A172 (cell line): ENCODE measurements at places on chromosomes 5 and 9.
A peak's percentile ranks its signal among the peaks of the same experiment; 100 is the strongest.

DNA sequence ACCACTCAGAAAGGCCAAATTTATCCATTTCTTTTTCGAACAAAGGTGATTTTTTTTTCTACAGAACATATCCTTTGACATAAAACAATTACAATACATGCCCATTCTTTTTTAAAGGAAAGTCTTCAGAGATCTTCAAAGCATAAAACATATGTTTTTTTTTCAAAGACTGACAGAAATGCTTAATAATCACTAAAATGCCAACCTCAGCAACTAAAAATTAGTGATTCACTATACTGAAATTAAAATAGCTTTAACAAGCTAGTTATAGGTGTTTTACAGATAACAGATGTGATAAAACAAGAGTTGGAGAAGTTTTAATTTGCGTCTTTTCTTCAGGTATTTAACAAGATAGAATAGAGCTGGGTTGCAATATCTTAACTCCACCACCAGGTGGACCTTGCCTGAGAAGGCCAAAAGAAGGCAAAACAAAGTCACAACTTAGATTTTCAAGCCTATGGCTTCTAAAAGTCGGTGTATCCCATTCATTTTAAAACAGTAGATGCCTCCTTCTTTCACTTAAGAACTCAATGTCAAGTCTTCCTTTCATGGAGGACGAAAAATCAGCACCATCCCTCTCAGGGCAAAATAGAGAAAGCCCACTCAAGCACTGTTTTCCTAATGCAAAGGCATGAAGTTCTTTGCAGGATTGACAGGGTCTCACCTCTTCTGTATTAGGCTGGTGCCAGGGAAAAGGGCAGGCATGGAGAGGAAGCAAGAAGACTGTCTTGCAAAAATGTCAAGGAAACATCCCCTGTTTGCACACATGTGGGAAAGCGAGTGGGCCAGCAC, 31.1 kb upstream of the CPLX2 start:
- no peak for DNase-seq

- DNase-seq, result no peak
Observed at GRCh38 chr5:160774666-160775315, 77.2 kb downstream of the ATP10B start.

DNA sequence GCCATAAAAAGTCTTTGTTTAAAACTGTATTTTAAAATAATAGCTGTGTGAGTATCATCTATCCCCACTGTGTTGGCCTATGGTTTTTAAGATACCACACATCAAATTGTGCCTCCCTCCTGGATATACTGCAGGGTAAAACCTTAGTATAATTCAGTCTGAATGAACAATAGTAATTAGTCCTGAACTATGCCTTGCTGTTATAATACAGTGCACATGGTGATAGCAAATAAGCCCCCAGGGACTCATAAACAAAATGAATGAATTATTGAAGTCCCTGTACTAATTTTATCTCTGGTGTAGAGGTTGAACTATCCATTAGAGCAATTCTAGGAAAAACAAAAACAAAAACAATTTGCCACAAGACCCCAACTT, 142.7 kb upstream of the ADAMTSL1 start:
- no peak for DNase-seq

DNA sequence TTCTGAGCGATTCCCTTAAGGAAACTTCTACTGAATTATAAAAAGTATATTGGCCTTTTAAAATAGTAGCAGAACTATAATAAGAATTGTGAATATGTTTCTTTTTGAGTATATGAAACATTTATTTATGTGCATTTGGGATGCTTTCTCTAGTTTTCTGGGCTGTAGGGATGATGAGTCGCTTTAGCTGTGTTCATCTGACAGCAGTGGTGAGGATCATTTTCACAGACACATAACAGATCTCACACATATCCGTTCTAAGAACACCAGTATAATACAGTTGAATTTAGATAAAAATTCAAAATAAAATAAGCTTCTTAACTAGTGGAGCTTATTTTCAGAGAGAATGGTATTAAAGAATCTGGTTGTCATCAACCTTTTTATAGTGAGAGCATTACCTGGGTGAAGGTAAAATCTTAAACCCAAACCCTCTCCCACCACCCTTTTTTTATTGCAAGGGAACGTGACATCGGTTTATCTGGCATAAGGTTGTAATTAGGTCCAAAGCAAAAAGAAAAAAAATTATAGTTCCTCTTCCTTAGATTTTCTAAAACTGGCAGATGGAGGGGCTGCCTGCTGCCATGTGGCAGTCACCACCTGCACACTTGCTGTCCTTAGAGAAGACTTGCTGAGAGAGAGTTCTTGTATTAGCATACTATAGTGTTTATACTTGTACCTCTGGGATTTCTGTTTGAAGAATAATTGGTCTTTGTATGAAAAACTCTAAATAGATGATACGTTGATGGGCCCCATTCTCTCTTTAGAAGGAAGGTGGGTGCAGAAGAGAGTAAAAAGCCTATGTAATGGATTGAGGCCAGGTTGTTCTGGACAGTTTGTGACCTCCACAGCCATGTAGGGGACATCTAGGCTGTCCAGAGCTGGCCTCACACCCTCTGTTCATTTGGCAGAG, 86.8 kb downstream of the CAMK4 start:
- DNase-seq, result no peak

GRCh38 chr5:91938441-91938840, 555.3 kb upstream of the ARRDC3 start:
- DNase-seq, result peak; percentile 13

- DNase-seq, result no peak
Observed at GRCh38 chr5:156379206-156379605, 52.2 kb downstream of the SGCD start.

- DNase-seq, result no peak
Observed at GRCh38 chr5:145158730-145159129, 676.4 kb downstream of the PRELID2 start.

- no peak for DNase-seq
Observed at GRCh38 chr9:110762783-110763182, 94.2 kb downstream of the MUSK start.

DNA sequence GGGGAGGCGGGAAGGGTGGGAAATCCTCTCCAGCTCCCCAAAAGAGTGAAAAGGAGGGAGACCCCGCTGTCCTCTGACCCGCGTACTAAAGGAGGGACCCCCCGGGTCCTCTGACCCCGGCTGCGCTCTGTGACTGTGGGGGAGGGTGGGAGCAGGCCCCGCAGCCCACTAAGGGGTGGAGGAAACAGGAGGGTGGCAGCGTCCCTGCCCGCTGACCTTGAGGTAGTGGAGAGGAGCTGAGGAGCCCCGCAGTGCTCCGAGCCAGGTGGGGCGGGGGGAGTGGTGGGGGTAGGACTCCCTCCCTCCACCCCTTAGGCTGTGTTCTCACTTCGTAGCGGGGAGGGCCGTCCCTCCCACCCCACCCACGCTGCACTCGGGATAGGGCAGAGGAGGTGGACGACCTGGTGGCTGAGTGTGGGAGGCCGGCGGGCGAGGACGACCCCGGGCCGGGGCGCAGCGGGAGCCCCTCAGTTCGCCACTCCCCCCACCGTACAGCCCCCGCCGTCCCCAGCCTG, 449 bp upstream of the ADCY2 start:
- no peak for DNase-seq

- DNase-seq, result no peak
Observed at GRCh38 chr5:140108093-140109017, 5.6 kb upstream of the PURA start.

DNA sequence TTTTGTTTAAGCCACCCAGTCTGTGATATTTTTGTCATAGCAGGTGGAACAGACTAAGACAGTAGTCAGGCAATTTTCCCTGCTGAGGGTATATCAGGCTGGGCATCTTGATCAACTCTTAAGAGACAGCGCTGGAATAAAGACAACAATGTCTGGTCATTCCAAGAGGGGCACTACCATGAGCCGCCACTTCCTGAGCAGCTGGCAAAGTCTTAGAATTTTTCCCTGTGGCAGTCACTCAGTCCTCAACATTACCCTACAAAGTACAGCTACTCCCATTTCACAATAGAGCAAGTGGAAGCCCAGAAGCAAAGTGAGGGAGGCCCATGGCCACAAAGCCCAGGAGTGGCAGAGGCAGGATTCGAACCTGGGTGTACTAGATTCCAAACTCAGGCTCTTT, 74.8 kb downstream of the SH3PXD2B start:
- DNase-seq, result no peak

DNA sequence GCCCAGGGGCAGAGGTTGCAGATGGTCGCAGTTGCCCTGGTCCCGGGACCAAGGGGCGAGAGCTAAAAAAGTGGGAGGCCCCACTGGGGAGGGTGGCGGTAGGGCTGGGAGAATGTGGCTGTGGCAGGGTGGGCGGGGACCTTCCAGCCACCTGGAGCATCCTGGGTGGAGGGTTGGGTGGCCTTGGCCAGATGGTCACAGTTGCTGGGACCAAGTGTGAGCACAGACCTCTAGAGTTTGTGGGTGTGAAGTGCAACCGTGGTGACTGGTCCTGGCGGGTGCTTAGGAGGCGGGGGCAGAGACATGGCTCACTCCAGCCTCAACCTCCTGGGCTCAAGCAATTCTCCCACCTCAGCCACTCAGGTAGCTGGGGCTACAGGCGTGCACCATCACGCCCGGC, 5.7 kb upstream of the TRAF2 start:
- no peak for DNase-seq
